ENCODE measurements at places on chromosomes 7 and 10.

DNA sequence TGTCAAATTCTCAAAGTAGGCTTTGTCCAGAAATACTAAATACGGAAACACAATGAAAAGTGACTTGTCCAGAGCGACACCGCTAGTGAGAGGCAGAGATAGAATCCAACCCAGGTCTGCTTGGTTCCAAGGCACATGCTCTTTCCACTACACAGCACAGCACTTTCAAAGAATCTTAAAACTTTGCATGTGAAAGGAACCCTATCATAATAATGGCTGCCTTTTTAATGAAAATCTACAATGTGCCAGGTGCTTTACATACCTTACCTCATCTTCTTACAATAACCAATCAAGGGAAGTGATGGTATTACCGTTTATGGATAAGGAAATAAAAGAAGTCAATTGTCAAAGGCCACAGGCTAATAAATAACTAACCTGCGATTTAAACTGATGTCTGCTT lies 2.6 kb downstream of the CHCHD3 start:
- no peak for DNase-seq

GRCh38 chr10:131970946-131971345 lies 10.8 kb downstream of the BNIP3 start:
- no peak for DNase-seq

DNA sequence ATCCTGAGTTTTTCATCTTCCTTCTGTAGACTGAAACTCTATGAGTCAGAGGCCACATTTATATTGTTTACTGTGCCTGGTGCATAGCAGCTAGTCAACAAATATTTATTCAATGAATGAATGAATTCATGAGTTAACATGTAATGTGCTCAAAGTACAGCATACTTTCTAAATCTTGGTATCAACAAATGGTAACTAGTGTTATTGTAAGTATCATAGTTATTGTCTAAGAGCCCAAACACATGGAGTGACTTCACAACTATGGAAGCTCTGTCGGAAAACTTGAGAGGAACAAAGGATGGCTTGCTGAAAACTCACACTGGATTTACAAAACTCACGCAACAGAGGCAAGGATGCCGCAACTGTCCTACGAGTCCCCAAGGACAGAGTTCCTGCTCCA lies 35.9 kb downstream of the DENND2A start:
- DNase-seq = no peak

- no peak for DNase-seq
Observed at GRCh38 chr10:4541292-4541691, 284.7 kb upstream of the AKR1E2 start.

DNA sequence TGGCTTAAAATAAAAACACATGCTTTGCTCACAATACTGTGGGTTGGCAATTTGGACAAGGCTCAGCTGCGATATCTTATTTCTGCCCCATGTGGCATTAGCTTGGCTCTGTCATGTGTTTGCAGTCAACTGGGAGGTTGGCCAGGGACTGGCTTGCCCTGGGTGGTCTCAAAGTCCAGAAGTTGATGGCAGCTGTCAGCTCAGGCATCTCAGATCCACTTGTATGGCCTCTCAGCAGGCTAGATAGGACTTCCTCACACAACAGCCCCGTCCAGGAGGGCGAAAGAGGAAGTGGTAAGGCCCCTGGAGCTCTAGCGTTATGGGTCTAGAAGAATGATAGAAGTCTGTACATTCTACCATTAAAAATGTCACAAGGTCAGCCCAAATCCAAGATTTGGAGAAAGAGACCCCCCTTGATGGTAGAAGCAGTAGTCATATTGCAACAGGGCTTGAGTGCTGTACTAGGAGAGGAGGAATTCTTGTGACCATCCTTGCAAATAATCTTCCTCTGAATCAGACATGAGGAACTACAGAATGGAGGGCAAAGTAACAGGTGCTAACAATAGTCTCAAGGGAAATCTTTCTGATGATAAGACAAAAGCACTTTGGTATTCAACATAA lies 166.2 kb downstream of the FAM107B start:
- no peak for DNase-seq

GRCh38 chr10:72355214-72355555 lies 466 bp upstream of the DNAJB12 start:
- no peak for DNase-seq

DNA sequence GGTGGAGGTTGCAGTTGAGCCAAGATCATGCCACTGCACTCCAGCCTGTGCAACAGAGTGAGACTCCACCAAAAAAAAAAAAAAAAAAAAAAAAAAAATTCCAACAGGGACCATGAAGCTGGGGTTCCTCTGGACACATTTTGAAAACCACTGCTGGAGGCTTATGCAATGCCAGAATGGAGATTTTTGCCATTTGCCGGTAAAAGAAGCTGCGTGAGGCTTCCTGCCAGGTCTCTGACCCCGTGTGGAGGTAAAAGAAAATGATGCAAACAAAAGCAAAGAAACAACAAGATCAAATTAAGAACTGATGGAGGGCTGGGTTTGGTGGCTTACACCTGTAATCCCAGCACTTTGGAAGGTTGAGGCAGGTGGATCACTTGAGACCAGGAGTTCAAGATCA lies 30.5 kb upstream of the PDZD8 start:
- no peak for DNase-seq

DNA sequence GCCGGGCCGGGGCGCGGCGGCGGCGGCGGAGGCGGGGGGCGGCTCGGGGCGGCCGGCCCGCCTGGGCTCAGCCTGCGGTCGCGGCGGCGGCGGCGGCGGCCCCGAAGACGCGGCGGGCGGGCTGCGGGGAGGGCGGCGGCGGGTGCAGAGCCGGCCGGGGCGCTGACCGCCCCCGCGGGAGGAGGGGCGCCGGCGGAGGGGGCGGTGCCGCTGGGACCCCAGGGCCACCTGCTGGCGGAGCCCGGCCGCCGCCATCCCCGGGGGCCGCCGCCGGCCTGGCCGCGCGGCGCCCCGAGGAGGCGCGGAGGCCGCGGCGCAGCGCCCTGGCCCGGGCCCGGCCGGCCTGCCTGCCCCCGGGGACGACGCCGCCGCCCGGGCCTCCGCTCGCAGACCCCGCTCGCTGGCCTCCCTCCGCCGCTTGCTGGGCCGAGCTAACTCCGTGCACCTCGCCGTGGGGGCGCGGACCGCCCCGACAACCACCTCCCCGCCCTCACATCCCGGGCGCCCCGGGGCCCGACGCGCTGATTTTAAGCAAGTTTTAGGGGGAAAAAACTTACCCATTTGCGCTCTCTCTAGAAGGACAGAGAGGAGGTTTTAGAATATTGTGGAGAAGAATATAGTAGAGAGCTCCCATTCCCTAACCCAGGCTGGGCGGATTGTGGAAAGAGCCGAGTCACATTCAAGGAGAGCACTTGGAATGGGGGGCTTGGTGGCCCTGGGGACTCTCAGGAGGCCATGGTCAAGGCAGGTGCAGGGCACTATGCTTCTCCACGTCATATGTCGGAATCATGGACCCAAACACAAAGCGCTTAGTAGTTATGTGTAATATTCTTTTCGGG lies at the start of gene BEND7:
TSS of gene BEND7 (minus strand) at position 140 of the 839 bp plus-strand sequence. CDS start 481 bp downstream, outside the sequence.
- DNase-seq = no peak

- DNase-seq = no peak
Observed at GRCh38 chr7:46383605-46384004, 462.5 kb upstream of the IGFBP3 start.

DNA sequence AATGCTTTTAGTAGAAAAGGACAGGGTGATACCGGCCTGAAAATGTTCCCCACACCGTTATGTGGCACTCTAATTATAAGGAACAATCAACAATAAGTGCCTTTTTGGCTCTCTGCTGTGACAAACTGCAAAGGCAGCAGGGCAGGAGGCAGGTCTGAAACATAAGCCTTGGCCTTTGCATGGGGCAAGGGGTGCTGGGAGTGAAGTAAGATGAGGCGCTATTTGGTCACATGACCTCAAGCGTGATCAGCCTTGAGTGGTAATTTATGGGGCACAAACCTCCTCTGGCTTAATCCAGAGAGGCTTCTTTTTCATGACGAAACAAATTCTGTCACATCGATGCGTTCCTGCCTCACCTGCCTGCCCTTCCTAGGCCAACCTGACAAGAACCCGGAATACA lies 202.7 kb downstream of the TAX1BP1 start:
- DNase-seq = no peak

DNA sequence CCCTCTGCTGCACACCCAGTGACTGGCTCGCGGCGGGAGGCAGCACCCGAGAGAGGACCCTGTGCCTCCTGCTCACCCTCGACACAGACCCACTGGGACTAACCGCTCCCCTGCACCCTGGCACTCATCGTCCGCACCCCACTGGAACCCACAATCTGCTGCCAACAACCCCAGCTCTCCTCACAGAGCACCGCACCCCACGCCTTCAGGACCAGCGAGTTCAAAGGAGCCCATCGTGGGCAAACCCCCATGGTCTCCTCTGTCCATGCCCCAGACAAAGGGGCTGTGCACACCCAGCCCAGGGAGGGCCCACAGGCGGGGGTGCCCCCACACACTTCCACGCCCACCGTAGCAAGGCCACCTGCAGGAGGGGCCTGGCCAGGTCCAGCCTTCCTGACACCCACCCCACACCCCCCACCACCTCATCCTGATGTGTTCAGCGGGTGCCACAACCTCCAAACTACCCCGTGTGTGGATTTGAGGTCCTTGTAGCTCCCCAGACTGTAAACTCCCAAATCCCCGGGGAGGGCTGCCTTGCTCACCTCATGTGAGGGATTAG lies 14.0 kb downstream of the RASGEF1A start:
- DNase-seq = no peak

GRCh38 chr7:95927756-95928155 lies 155.4 kb downstream of the DYNC1I1 start:
- no peak for DNase-seq

GRCh38 chr7:118590107-118590506 lies 365.6 kb downstream of the ANKRD7 start:
- DNase-seq = no peak

DNA sequence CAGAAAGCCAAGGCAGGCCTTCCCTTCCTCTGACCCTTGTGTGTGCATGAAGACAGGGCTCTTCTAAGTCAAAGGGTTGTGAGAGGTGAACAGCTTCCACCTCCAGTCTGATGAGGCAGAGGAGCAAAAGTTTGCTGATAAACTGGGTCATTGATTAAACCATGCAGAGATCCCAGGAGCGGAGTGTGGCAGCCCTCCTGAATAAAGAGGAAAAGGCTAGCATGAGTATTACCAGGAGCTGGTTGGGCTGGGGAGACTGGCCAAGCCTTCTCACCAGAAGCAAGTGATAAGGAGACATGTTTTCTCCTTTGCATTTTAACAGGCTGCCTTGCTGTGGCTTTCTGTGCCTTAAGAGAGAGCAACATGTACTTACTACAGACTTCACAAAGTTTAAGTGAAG lies 10.2 kb downstream of the LMOD2 start:
- no peak for DNase-seq

- no peak for DNase-seq
Observed at GRCh38 chr7:156703773-156704482, 63.4 kb downstream of the RNF32 start.

DNA sequence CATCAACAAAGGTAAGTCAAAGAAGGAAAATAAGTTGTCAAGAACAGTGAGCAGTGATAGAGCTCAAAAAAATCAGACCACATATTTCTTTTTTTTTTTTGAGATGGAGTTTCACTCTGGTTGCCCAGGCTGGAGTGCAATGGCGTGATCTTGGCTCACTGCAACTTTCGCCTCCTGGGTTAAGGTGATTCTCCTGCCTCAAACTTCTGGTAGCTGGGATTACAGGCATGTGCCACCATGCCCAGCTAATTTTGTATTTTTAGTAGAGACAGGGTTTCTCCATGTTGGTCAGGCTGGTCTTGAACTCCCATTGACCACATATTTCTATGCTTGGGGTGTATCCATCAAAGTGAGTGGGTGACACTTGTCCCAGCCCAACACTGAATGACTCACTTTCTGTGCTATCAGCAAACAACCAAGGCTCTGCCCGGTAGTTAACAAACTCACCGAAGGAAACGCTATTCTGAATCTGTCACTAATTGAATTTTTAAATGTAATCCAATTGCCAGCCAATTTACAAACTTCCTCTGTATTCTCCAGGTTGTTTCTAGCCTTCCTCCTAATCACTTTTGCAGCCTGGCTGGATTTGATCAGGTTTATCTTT lies 19.6 kb upstream of the SMNDC1 start:
- DNase-seq = no peak

DNA sequence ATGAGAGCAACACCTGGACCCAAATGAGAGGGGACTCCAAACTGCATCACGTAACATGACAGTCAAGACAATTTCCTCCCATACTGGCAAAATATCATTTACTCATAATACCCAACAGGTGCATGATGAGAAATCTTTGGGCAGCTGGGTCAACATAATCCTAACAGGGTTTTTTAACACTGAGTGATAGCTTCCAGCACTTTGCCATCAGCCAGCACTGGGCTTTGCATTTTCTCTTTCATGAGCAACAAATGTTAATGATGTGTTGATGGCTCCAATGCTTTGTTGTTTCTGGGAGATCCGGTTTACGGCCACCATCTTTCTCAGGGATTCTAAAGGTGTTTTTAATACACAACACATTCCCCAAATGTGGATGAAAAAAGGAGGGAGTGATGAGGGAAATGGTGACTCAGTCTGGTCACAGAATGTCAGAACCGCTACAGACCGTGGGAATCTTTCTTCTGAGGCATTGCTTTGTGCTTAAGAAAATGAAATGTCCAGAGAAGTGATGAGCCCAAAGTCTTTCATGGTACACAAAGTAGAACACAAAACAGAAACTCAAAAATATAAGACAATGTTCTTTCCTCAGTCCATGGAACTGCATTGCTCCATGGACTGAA lies 705.7 kb upstream of the IGFBP3 start:
- no peak for DNase-seq
